Esophagus mucosa (tissue), 1 donor: ENCODE measurements at places on chromosomes 16 and 17.
A peak's percentile ranks its signal among the peaks of the same experiment; 100 is the strongest.

DNA sequence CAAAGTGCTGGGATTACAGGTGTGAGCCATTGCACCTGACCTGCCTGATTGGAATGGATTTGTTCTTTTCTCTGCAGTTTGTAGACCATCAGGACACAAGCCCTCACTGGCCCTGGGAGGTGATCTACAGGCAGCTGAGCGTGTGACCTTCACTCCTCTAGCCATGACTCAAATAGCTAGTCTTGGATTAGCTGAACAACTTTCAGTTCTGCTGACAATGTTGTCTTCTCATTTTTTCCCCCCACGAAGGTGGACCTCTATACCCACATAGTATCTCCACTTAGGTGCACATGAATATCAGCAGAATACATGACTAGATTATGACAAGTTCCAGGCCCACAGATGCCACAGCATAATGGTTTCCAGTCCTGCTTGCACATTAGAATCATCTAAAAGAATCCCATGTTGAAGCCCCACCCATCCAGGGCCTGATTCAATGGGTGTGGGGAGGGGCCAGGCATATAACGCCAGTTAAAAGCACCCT lies 36.8 kb downstream of the HS3ST3B1 start:
- ATAC-seq, result no peak

- no peak for ATAC-seq
These were observed 7.2 kb upstream of the METTL9 start for GRCh38 chr16:21592191-21592590.

DNA sequence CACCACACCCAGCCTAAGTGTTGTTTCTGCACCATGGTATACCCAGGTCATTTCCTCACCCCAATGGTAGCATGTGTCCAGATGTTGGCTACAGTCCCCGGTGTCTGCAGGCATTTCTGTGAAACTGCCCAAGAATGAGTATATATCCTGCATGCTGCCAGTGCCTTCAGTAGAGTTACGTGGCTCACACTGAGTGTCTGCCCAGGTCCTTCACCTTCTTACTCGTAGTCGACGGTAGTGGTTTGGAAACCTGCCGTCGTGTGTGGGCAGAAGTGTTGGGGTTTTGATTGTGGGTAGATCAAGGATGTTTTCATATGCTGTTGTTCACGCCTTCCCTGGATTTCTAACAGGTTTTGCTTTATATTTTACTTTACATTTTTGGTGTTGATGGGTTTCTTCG lies 16.8 kb downstream of the TCF25 start:
- no peak for ATAC-seq

GRCh38 chr17:29596811-29597210 lies 3.9 kb downstream of the ANKRD13B start:
- no peak for ATAC-seq

DNA sequence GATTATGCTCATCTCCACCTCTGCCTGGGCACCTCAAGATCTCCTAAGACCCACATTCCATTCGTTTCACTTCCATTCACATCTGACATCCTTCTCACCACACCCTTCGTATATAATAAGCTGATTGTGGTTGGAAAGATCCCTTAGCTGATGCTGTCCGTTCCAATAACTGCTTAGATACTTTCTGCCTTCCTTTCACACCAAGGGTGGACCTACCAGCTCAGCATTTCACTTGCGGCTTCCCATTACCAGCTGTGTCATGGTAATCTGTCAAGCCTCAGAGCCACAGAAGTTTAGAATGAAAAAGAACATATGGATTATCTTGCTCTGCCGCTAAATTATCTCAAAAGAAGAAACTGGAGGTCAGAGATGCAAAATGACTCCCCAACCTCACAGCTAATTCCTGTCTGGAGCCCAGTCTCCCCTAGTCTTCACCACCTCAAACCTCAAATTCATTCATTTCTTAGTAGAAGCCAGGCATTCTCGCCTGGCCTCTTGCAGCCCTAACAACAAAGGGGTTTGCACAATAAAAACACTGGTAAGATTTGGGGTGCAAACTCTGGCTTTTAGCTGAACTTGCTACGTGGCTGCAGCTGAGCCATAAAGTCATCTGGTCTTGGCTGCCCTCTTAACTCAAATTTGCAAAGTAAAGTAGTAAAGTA lies 182.8 kb upstream of the HS3ST3A1 start:
- no peak for ATAC-seq

- no peak for ATAC-seq
These were observed 5.8 kb downstream of the FBXO47 start for GRCh38 chr17:38961413-38961812.

- ATAC-seq, result peak; percentile 47
These were observed 5.4 kb upstream of the PRR35 start for GRCh38 chr16:554640-555365.

- ATAC-seq, result peak; percentile 94
These were observed 13.9 kb upstream of the KIFC3 start for GRCh38 chr16:57815987-57816745.

- peak; percentile 53 for ATAC-seq
These were observed at the start of gene FAM83G for GRCh38 chr17:19004421-19005136. Gene FAM83G, minus strand, starts transcription at chr17:19004764. Its CDS starts 723 bp downstream, at chr17:19004041.

- ATAC-seq, result no peak
These were observed 2.8 kb downstream of the XYLT2 start for GRCh38 chr17:50348522-50349242.

- ATAC-seq, result no peak
These were observed 84.8 kb upstream of the TNRC6C start for GRCh38 chr17:77873500-77874302.

- peak; percentile 19 for ATAC-seq
These were observed 15.8 kb upstream of the ITGAD start for GRCh38 chr16:31377210-31377903.

- no peak for ATAC-seq
These were observed 12.0 kb downstream of the PRR11 start for GRCh38 chr17:59167571-59168001.

DNA sequence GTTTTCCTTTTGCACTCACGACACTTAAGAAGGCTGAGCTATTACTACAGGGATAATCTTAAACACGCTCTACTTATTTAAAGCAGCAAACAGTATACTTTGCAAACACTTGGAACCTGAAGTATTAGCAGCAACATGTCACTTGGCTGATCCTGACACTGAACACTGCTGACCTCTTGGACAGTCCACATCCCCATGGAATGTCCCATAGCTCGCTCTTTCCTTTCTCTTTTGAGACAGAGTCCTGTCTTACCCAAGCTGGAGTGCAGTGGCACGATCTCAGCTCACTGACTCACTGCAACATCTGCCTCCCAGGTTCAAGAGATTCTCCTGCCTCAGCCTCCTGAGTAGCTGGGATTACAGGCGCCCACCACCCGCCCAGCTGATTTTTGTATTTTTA lies 26.4 kb downstream of the SMYD4 start:
- ATAC-seq, result no peak

DNA sequence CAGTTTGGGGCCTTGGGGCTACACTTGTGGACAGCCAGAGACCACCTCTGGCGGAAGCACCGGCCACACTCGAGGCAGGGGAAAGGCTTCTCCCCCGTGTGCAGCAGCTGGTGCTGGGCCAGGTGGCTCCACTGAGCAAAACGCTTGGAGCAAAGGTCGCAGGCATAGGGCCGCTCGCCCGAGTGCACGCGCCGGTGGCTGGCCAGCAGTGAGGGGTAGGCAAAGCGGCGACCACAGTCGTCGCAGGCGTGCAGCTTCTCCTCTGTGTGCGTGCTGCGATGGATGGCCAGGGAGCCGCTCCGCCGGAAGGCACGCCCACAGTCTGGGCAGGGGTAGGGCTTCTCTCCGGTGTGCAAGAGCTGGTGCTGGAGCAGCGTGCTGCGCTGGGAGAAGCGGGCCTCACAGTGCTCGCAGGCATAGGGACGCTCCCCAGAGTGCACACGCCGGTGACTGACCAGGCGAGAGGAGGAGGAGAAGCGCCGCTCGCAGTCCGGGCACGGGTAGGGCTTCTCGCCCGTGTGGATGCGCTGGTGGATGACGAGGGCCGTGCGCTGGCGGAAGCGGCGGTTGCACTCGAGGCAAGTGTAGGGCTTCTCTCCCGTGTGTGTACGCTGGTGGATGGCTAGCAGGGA lies 5.8 kb downstream of the ZNF689 start:
- peak; percentile 12 for ATAC-seq

DNA sequence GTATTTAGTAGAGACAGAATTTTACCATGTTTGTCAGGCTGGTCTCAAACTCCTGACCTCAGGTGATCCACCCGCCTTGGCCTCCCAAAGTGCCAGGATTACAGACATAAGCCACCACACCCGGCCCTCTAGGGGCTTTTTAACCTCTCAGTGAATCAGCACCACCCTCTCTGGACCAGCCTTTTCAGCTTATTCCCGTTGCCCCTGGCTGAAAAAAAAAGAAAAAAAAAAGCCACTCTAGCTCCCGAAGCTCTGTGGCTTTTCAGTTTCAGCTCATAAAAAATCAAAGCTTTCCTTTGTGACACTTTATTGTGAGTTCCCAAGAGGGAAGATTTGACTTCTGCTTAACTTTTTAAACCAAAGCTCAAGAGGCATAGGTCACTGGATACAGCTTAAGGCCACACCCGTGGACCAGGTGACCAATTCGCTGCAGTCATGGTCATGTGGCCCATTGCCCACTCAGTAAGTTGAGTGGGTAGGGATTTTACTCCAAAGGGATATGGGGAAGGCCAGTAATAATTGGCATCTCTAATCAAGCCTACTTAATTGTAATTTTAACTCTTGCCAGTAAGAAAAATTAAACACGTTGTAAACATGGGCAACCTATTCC lies 46.6 kb upstream of the MED13 start:
- ATAC-seq, result no peak
